NCI-H82 (cell line): ENCODE measurements at places on chromosomes 16 and 17.

- peak; percentile 31 for DNase-seq
Measured at GRCh38 chr17:35087731-35088355, 24.3 kb upstream of the RFFL start.

- DNase-seq = no peak
Measured at GRCh38 chr16:73225983-73226382, 178.1 kb upstream of the ZFHX3 start.

GRCh38 chr16:57277586-57277985 lies 6.9 kb downstream of the PLLP start:
- no peak for DNase-seq

GRCh38 chr16:85167589-85168537 lies 55.6 kb upstream of the CIBAR2 start:
- DNase-seq = no peak

DNA sequence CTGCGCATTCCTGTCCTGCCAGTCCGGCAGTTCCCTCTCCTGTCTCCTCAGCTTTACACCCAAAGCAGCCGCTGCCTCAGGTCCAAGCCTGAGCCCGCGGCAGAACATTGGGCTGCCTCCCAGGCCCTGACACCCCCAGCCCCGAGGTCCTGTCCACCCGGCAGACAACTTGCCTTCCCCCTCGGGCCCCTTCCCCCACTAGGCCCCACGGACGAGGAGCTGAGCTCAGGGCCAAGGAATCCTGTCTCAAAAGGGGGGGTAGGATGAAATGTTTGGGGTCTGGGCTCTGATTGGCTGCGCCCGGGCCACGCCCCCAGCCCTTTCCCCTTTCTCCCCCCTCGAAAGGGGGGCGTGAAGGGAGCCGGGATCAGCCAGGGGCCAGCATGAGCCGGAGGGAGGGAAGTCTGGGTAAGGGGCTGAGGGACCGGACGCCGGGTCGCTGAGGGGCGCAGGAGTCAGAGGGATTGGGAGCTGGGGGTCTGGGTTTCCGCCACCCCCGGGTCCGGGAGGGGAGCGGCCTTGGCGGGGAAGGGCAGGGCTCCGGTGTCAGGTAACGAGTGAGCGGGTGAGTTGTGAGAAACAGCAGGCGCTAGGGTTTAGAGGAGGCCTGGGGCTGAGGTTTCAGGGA lies at the start of gene CTF1:
Gene CTF1, plus strand, starts transcription at position 354 of the 628 bp plus-strand sequence. Its CDS starts 30 bp downstream, at position 384.
- peak; percentile 66 for DNase-seq

- no peak for DNase-seq
Measured at GRCh38 chr16:48087639-48088038, 68.2 kb downstream of the ABCC12 start.

GRCh38 chr16:48081656-48082055 lies 74.1 kb downstream of the ABCC12 start:
- DNase-seq = no peak

- DNase-seq = no peak
Measured at GRCh38 chr16:57240851-57241250, 4.2 kb upstream of the ARL2BP start.

DNA sequence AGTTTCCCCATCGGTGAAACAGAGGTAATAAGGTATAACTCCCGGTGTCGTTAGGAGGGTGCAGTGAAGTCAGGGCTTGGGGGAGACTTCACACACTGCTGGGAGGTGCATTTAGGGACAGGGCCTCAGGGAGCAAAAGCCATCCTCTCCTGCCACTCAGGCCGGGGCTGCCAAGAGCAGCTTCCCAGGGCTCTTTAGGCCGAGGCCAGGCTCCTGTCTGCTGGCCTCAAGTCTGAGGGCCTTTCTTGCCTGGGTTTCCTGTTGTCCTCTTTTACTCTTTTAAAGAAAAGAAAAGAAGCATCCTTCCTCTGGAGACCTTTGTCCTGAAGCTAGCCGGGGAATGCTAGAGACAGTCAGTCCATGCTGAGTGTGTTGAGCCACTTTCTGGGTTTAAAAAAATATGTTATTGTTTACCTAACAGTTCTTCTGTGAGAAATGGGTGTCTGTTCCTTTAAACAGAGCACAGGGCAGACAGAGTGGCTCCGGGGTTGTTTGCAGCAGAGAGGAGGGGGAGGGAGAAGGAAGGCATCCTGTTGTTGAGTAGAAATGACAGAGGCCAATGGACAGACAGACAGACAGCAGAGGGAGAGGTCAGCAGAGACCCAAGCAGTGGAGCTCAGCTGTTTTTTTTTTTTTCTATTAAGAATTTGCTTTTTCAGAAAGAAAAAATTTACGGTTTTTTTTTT lies 79.1 kb downstream of the C17orf67 start:
- peak; percentile 52 for DNase-seq

DNA sequence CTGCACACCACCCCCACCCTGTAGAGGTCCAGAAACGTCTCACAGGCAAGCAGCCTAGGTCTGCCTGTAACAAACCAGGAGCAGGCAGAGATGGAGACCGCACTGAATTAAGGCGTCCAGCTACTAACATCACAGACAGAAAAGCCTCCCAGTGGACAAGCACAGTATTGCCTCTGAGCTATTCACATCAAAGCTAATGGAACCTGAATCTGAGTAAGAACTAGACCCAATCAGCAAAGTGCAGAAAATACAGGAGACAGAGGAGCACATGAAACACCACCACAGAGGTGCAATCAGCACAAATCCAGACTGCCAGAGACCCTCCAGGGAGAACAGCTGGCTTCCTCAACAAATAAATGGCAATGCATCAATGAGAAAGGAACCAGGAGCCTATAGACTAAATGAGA lies 22.2 kb upstream of the PEMT start:
- DNase-seq = peak; percentile 97

GRCh38 chr16:1613211-1613622 lies 1.1 kb downstream of the CRAMP1 start:
- DNase-seq = peak; percentile 24

- peak; percentile 96 for DNase-seq
Measured at GRCh38 chr16:30658731-30659506, 688 bp downstream of the FBRS start.

DNA sequence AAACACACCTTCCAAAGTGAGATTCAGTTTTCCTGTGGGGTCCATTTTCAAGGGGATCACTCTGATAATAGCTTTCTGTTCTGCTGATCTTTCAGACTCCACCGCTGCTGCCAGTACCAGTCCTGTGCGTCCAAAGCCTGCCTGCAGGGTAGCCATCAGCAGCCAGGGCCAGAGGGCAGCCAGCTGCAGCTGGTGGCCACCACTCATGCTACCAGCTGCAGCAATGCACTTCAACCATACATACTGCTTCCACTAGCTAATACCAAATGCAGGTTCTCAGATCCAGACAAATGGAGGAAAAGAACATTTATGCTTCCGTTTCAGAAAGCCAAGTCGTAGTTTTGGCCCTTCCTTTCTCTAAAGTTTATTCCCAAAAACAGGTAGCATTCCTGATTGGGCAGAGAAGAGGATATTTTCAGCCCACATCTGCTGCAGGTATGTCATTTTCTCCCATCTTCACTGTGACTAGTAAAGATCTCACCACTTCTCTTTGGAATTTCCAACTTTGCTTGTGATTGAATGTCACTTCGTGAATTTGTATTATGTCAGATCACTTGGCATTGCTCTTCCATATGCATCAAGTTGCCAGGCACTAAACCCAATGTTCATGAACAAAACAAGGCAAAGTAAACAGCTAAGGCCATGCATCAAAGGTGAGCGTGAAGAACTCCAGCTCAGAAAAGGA lies 1.8 kb downstream of the RNF43 start:
- no peak for DNase-seq

GRCh38 chr17:49576088-49576916 lies 631 bp downstream of the NXPH3 start:
- peak; percentile 66 for DNase-seq

DNA sequence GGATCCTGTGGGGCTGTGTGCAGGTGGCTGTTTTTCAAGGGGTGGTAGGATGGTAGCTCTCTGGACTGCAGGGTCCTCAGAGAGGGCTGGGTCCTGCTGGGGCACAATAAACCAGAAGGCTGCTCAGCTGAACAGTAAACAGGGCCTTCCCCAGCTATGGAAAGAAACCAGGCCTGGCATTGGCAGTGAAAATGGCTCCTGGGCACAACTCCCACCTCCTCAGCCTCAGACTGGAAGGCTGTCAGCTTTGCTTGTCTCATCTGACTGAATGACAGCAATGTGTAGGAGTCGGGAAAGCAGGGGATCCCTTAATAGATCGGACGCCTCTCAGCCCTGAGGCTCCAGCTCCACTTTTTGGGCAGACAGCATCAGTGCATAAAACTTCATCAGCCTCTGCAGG lies 59.8 kb upstream of the NLRP1 start:
- no peak for DNase-seq

- peak; percentile 74 for DNase-seq
Measured at GRCh38 chr17:36755586-36755985, 154.2 kb downstream of the MRM1 start.

DNA sequence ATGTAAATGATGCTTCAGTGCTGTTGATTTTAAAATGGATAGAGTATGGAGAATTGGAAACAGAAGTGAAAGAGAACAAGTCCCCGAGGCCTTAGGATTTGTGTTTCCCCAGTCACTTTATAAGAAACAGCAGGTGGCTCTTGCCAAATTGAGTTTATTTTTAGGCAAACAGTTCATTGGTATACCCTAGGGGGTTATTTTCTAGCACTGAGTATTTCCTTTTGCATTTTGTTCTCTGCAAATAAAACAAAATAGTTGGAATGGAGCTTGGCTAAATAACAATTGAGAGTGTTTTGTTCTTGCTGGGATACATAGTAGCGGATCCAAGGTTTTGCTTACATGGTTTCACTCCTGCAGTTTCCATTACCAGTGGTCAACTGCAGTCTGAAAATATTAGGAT lies 591.1 kb upstream of the C16orf82 start:
- DNase-seq = no peak

GRCh38 chr16:3514621-3515020 lies 13.8 kb downstream of the CLUAP1 start:
- DNase-seq = no peak
